ENCODE measurements at places on chromosomes 6 and 20. TPM values are rescaled to one million over a fixed set of nuclear protein-coding genes. Genes with fewer than 3 reads are reported as not detected.

The KCNK5 gene
- not detected for polyA plus RNA-seq

The TFAP2B gene
- polyA plus RNA-seq = not detected

The AIF1 gene
- not detected for polyA plus RNA-seq

The SLC12A5 gene
- polyA plus RNA-seq = 0.70 TPM

The DOK5 gene
- polyA plus RNA-seq = 0.33 TPM

The SLC22A7 gene
- not detected for polyA plus RNA-seq

The ATRN gene
- polyA plus RNA-seq = 54.1 TPM

The VEGFA gene
- 197 TPM for polyA plus RNA-seq

The NRN1 gene
- polyA plus RNA-seq = 1.0 TPM

DNA sequence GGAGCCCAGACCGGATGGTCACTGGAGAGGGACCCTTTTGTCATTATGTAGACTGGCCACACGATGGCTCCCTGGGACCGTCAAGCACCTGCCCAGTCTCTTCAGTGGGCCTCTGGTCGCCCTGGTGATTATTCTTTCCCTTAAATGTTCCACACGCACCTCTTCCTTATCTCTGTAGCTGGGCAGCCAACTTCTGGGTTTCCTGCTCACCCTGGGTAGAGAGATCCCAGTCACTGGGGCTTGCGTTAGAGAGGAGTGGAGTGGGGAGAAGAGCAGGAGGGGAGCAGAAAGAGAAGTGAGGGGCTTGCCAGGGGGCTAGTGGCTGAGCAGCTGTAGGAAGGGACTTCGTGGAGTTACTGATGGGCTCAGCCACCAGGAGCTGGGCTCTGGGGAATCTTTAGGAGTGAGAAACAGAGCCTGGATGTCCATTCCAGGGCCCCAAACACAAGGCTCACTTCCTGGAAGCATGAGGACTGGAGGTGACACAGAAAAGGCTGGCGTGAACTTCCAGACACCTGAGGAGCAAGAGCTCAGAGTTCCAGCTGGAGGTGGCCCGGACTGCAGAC, 150.1 kb downstream of the DHX35 start:
- no peak for DNase-seq

DNA sequence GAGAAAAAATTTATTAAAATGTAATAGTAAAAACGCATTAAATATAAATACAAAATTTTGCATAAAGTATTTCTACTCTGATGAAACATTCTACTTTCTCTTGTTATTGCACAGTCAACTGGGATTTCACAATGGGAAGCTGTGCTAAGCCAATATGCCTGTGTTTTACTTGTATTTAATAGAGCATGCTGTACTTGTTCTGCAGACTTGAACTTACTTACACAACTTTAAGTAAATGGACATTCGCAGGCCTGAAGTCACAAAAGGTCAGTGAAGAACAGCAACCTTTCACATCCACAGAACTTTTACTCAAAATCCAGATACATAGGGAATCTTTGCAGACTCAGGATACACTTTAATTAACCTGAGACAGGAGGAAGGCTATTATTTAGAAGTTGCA, 409.5 kb downstream of the BTBD3 start:
- no peak for DNase-seq

GRCh38 chr20:12079490-12079889, 161.8 kb downstream of the BTBD3 start:
- no peak for DNase-seq

- no peak for DNase-seq
Measured at GRCh38 chr6:50862176-50862575, 43.5 kb downstream of the TFAP2B start.

DNA sequence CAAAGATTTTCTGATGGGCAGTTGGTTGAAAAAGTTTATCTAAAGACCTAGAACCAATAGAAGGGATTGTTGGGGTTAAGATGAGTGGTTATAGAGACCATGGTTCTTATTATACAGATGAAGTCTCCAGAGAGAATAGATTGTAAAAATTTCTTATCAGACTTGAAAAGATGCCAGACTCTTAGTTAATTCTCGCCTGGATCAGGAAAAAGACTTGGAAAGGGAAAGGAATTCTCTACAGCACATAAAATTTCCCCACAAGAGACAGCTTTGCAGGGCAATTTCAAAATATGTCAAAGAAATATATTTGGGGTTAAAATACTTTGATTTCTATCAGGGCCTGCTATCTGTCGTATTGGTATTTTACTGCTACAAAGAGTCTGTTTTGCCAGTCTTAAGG, 582.6 kb downstream of the UTRN start:
- no peak for DNase-seq

GRCh38 chr6:41561416-41561815, 15.2 kb downstream of the FOXP4 start:
- no peak for DNase-seq

DNA sequence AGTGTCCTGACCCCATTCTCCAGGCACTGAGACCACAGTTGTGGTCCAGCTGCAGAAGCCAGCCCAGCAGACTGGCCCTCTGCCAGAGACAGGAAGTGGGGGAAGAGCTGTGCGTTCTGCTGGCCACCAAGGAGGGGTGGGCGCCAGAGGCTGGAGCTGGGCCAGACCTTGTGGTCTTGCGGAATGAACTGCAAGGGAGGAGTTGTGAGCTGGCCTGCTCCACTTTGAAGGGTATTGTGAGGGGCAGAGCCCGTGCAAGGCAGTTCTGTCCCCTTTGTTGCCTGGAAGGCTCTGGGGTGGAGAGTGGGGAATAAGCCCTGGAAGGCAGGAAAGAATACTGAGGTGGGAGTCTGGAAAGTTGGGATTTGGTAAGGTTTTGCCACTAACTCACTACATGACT, 3.6 kb upstream of the MDFI start:
- no peak for DNase-seq

DNA sequence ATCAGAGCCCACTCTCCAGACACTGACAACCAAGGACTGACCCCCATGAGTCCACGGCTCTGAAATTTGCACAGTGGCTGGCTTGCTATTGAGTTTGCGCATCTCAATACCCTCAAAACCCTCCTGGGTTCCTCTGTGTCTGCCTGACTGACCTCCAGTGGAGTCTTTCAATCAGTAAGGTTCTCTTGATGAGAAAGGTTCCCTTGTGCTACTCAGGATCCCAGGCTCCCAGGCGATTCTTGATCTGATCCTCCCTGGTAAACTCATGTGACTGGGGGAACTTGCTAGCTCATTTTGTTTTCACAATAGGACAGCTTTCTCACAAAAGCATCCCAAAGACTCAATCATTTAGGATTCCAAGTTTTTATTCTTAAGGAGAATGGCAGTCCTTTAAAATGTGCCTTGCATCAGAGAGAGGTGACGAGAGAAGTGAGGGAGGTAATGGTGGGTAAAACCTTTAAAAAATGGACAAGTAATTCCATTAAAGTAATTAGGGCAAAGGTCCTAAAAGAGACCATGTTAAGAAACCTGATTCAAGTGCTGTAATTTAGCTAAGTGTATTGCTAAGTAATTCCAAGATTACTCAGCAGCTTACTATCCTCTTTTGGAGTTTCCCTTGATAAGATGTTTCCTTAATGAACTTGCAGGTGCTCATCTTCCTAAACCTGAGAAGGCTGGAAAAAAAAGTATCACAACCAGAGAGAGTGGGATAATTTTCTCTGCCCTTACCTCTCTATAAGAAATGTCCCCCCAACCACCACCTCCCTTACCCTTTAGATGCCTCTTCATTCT, 304.7 kb upstream of the SGK1 start:
- DNase-seq = no peak

GRCh38 chr6:104226790-104227446, 632.8 kb downstream of the HACE1 start:
- DNase-seq = no peak

GRCh38 chr6:150002710-150003109, 22.6 kb downstream of the RAET1L start:
- DNase-seq = no peak

- no peak for DNase-seq
Measured at GRCh38 chr6:40946738-40947301, 92.2 kb downstream of the UNC5CL start.

- no peak for DNase-seq
Measured at GRCh38 chr20:56995149-56995548, 271.3 kb downstream of the BMP7 start.

GRCh38 chr20:31991339-31991705, 18.9 kb upstream of the CCM2L start:
- DNase-seq = no peak

DNA sequence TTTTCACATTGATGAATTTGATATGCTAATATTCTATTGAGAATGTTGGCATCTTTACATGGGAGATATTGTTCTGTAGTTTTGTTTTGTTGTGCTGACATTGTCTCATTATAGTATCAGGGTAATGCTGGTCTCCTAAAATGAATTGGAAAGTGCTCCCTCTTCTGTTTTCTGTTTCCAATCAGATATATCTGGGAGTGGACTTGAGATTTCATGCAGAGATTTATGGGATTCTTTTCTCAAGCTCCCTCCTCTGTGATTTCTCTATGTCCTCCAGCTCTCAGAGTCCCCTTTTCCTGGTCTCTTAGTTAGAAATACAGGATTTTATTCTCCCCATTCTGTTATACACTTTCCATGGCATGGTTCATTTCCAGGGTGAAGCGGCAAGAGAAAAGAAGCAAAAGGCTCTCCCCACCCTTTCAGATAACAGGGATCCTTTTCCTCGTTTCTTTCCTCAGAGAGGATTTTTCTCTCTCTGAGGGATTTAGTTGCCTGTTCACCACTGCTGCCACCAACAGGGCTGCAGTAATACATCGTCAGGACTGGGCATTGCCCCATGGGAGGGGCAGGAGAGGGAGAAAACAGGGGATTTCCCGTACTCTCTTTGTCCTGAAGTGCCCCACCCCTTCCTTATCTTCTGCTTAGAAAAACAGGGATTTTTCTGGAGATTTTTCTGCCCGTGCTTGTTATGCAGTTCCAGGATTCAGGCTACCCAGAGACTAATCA, 59.3 kb upstream of the STMND1 start:
- no peak for DNase-seq

DNA sequence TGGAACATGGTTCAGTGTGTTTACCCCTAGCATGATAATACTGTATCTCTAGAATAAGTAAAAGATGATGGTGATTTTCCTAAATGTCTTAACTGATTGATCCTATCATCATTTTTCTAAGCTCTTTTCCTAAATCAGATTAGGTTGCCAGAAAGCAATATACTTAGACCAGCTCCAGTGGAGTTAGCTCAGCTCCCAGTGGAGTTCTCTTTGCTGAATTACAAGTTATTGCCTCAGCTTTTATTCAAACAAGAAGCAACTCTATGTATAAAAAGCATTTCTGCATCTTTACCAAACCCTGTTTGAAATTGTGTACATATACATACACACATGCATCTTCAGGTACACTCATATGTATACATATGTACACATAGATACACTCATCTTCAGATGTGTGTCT, 44.9 kb downstream of the SNX9 start:
- no peak for DNase-seq

Measured in BJ (cell line).